ENCODE measurements at places on chromosomes 13 and 19.
A peak's percentile ranks its signal among the peaks of the same experiment; 100 is the strongest.

DNA sequence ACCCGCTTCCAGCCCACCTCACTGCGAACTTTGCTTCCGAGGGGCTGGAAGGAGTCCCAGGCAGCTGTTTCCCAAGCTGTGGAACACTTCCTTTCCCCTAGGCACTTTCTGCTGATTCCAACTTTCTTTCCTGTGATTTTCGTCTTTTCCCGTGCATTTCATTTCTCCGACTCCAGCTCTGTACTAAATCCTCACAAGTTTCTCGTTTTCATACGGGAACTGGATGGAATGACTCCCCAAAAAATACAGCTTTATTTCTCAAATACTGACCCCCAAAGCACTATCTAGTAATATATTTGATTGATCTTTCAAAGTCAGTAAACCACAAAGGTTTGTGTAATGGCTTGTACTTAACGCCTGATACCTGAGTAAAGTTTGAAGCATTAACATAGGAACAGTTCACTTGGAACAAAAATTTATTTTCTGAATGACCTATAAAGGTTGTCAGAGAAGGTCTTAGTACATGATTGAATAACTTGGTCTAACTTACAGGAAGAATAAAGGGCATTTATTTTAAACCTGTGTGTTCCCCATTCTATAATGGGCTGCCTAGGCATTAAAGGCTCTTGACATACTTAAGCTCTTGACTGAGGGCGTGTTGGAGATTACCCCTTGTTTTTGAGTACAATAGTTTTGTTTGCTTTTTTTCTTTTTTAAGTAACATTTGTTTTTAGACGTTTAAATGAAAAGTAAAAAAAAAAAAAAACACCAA lies 1.3 kb upstream of the PCDH9 start:
- no peak for DNase-seq

GRCh38 chr19:38551450-38551813 lies 66.3 kb downstream of the MAP4K1 start:
- no peak for DNase-seq

- no peak for DNase-seq
Measured at GRCh38 chr13:61039302-61039701, 376.3 kb downstream of the PCDH20 start.

- no peak for DNase-seq
Measured at GRCh38 chr13:24452044-24452443, 60.5 kb downstream of the PARP4 start.

GRCh38 chr19:6274756-6275155 lies 5.0 kb downstream of the MLLT1 start:
- DNase-seq = no peak

GRCh38 chr13:94967183-94968039 lies 255.1 kb upstream of the SOX21 start:
- DNase-seq = peak; percentile 15

- peak; percentile 75 for DNase-seq
Measured at GRCh38 chr13:99307247-99307646, at the start of gene GPR183. Gene GPR183 (minus strand): TSS chr13:99307399. CDS start chr13:99296145, 11,254 bp downstream.

DNA sequence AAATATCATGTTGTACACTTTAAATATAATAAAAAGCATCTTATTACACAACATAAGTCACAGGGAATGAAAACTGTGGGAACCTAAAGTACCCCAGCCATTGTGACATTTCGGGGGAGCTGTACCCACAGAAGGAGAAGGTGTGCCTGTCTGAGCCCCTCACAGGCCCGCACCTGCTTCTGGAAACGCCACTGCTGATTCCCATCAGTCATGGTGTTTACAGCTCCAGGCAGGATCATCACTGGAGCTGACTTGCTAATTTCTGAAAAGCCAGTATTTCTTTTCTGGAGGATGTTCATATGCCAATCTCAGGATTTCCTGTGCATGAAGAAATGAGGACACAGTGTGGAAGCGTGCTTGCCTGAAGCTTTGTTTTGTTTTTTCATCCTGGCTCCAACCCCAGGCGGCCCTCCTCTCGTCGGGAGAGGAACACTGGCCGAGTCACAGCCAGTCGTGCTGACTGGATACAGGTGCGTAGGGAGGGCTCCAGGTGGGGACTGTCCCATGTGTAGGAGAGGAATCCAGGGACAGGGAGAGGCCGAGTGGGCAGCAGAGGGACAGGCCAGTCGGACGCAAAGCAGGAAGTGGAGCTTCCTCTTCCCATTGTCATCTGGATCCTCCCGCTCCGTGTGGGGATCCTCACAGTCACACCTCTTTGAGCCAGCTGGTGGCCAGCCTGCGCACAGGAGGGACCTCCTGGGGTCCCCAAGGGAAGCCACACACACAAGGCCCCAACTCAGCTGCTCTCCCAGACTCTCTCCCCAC lies 4.2 kb upstream of the ATP12A start:
- DNase-seq = no peak

DNA sequence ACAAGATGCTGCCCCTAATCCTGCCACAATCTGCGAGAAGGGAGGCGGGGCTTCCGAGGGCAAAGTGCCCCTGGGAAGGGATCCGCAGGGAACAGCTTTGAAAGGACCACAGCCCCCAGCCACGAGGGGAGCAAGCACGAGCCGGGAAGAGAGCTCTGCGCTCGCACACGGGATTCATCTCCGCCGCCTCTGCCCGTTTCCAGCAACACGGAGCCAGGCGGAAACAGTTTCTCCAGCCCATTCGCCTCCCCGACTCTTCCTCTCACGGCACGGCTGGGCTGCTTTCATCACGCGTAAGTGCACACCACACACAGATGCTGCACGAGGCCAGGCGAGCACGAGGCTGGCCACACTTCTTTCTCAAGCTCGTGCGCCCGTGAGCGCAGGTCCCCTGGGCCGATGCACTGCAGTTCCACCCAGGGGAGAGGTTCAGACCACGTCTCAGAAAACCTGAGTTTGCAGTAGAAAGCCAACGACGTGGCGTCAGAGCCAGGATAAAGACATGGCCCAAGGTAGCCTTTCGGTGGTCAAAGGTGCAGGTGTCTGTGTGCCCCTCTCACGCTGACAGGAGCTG lies 33.6 kb downstream of the NAXD start:
- DNase-seq = no peak

DNA sequence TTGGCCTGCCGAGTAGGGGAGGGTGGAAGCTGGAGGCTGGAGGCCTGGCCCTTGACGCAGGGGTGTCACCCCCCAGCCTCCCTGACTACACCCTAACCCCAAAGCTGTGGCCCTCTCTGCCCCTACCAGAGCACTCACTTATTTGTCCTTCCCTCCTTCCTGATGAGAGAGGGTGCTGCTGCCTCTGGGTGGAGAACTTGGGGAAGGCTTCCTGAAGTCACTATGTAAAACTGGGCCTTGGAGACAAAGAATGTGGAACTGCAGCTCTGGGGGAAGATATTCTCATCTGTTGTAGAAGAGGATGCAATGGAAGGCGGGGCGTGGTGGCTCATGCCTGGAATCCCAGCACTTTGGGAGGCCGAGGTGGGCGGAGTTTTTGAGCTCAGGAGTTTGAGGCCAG lies 485.2 kb downstream of the ZNF536 start:
- no peak for DNase-seq

GRCh38 chr13:113224486-113224885 lies 15.1 kb downstream of the CUL4A start:
- no peak for DNase-seq

GRCh38 chr13:84567848-84568247 lies 685.6 kb upstream of the SLITRK1 start:
- DNase-seq = no peak

- DNase-seq = peak; percentile 52
Measured at GRCh38 chr19:42634409-42635232, 39.9 kb upstream of the CEACAM8 start.

DNA sequence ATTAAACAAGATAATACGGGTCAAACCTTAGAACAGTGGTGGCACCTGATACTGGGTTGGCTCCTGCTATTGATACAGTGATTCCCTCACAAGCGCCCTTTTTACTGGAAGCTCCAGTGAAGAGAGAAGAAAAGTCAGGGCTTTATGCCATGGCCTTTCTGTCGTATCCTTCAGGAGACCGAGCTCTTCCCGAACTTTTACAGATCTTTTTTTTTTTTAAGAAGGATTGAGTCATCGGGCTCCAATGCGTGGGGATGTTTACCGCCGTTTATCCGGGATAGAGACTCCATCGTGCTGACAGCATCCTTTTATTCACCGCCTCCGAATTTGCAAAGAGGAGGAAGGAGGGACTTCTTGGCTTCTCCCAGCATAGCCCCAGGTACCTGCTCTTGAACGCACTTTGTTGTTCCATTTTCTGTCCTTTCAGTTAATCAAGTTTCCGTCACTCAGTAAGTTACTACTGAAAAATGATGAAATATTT lies 574 bp downstream of the ZNF227 start:
- peak; percentile 49 for DNase-seq

GRCh38 chr13:43985422-43986072 lies 105.8 kb downstream of the LACC1 start:
- DNase-seq = no peak

- DNase-seq = peak; percentile 69
Measured at GRCh38 chr19:50333235-50333736, 4.1 kb upstream of the KCNC3 start.

- no peak for DNase-seq
Measured at GRCh38 chr19:16604615-16605014, 23.4 kb downstream of the MED26 start.

GRCh38 chr13:94195715-94196114 lies 283.8 kb downstream of the DCT start:
- peak; percentile 87 for DNase-seq

DNA sequence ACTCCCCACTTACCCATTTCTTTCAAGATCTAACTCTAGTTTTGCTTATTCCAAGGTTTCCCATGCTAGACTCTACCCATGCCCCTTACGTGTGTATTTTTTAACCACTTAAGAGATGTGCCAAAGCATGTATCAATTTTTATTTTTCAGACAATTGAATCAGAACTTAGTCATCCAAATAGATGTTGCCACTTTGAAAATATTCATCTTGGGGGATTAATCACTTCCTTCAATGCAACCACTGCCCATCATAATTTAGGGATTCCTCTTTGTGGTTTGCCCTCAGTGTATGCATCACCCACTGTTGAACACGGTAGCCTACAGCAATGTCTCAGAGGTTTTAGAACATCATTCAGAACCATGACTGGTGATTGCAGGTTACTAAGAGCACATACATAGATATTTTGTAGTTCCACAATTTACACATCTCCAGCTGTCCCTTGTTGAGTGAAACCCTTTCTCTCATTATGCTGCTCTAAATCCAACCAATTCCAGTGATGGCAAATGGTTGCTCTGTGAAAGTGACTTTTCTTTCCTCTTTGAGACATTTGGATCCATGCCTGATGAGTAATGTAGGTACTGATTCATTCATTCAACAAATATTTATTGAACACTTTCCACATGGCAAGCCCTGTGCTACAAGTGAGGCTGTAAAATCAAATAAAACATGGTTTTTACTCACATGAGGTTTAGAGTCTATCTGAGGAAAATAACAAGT lies 60.6 kb upstream of the SERP2 start:
- DNase-seq = peak; percentile 89

DNA sequence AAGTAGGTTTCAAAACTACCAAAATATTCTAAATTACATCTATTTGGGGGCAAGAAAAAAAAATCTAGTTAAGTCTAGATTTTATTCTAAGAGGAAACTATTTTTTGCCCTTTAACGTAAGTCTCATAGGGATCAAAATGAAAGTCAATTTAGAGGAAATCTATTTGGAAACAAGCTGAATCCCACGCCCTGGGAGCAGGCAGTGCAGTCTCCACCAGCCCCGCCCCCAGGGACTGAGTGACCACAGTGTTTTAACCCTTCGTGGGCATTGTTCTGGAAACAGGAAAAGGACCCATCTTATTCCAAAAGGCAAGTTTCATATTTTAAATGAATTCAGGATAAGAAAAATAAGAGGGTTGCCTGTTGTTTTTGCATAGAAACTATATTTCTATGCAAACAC lies 209.7 kb downstream of the SPRY2 start:
- peak; percentile 74 for DNase-seq

GRCh38 chr19:40806423-40807146 lies 7.6 kb downstream of the EGLN2 start:
- DNase-seq = peak; percentile 99

DNA sequence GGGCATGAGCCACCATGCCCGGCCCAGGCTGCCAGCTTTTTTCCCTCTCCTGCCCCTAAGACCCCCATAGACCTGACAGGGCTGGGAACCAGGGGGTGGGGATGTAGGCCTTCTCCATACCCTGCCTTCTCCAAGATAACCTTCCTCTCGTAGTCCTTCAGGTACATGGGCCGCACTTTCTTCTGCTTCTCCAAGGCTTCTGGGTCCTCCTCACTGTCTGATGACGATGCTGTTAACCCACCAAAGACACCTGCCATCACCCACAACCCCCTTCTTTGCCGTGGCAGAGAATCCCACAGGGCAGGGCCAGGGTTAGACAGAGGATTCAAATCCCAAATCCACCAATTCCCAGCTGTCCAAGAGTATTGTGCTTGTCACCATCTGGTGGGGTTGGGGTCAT lies 3.2 kb downstream of the KRI1 start:
- DNase-seq = no peak

DNA sequence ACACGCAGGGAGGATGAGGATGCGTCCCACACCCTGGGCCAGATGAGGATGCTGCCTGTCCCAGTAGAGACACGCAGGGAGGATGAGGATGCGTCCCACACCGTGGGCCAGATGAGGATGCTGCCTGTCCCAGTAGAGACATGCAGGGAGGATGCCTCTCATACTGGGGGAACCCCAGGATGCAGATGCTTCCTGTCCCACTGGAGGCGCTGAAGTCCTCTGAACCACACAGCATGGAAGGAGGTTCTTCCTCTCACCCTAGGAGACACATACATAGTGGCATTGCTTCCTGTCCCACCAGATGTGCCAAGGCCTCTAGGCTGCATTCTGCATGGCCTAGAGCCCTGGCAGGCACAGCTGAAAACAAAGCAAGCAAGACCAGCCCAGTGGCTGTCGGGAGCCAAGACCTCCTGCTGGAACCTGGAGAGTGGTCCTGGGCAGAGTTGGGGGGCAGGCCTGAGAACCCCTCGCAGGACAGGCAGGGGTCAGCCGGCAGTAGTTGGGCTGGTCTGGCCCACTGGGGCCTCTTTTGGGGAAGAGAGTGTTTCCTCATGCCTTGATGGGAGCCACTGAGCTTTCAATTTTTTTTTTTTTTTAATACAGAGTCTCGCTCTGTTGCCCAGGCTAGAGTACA lies 4.3 kb downstream of the HPN start:
- DNase-seq = peak; percentile 62

GRCh38 chr19:49852631-49853126 lies 1.7 kb downstream of the PTOV1 start:
- peak; percentile 54 for DNase-seq

- DNase-seq = peak; percentile 98
Measured at GRCh38 chr13:113897161-113897560, 33.3 kb upstream of the GAS6 start.

DNA sequence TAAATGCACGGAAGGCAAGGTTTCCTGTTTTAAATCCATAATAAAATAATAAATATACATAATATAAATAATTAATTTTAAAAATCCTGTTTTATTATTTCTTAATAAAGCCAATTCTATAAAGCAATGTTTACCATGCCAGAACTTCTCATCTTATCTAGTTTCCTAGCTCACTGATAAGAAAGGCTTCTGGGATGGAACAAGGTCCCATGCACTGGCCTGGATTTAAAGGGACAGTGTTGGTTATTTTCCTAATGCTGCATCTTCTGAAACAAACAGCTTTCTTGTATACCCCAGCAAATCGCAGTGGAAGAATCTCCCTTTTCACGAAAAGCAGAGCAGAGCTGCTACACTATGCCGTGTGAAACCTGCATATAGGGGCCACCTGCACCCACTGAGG lies 68.8 kb downstream of the LNX2 start:
- no peak for DNase-seq

GRCh38 chr19:13319526-13319925 lies 169.3 kb downstream of the IER2 start:
- DNase-seq = no peak
